AG04449 (cell line): ENCODE measurements at places on chromosomes 3 and 15.

DNA sequence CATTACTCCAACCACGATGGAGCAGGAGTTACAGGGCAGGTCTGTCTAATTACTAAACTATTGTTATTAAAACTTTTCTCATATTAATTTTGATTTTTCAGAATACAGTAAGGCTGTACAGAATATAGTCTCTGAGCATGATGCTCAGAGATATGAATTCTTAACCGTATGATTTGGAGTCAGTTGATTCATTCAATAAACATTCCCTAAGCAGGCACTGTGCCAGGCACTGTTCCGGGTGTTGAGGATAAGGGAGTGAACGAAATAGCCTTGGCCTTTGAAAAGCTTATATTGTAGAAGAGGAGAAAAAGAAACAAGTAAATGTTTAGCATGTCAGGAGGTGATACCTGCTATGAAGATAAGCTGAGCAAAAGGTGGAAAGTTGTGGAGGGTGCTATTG is 187.3 kb downstream of the KCNAB1 start:
- DNase-seq = no peak

DNA sequence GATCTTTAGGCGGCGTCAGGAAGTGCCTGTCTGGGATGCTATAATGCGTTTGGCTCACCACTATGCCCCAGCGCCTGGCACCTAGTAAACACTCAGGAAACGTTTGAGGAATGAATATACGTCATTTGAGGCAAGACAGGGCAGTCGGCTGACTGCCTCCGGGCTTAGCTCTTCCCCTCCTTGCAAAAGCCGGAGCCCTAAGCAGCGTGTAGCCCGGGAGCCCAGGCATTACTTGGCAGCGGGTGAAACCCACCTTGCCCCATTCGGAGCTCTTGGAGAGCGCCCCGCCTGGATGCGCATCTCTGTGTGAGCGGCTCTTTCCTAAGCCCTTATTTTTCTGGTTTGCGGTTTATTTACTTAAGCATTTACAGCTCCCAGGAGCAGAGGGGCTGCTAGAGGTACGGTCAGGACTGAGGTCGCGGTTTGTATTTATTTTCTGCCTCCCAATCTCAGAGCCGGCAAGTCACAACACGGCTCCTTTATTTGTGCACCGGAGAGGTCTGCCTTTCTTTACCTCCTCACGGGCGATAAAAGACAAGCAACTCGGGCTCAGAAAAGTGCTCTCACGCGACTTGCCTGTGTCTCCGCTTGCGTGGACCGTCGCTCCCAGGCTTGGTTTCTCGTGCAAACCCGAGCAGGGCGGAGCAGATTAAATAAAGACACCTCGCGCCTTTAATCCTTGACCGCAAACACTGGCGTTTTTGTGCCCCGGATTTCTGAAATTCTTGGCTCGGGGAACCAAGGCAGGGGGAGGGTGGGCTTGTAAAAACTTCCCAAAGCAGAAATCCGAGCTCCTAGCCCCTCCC is 737 bp upstream of the ITPR1 start:
- DNase-seq = no peak

- no peak for DNase-seq
Observed at GRCh38 chr3:159832024-159832423, 156.6 kb upstream of the IL12A start.

DNA sequence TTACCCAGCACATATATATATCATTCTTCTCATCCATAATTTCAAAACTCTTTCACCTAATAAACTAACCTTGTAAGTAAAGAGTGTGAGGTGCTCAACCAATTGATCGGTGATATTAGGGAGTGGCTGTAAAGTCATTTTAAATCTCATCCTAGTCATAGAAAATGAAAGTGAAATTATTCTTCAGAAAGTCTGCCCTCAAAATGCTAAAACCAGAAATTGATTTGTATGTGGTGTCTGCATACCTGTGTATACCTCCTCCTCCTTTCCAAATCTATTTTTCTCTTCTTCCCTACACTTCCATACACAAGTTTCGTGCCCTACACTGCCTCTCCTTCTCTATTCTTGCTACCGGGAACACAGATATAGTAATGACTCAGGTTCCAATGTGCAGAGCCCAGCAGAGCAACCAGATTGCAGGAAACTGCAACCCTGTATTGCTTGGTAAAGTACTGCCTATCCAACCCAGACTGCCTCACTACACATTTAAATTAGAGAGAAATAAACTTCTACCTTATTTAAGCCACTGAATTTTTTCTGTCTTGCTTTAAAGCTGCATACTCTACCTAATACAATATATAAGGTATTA is 7.4 kb upstream of the TBC1D5 start:
- DNase-seq = no peak

- no peak for DNase-seq
Observed at GRCh38 chr3:33942483-33943150, 144.2 kb downstream of the PDCD6IP start.

- no peak for DNase-seq
Observed at GRCh38 chr3:149199474-149199873, 22.2 kb downstream of the CP start.

- DNase-seq = no peak
Observed at GRCh38 chr3:169780742-169781141, 7.5 kb downstream of the MYNN start.

DNA sequence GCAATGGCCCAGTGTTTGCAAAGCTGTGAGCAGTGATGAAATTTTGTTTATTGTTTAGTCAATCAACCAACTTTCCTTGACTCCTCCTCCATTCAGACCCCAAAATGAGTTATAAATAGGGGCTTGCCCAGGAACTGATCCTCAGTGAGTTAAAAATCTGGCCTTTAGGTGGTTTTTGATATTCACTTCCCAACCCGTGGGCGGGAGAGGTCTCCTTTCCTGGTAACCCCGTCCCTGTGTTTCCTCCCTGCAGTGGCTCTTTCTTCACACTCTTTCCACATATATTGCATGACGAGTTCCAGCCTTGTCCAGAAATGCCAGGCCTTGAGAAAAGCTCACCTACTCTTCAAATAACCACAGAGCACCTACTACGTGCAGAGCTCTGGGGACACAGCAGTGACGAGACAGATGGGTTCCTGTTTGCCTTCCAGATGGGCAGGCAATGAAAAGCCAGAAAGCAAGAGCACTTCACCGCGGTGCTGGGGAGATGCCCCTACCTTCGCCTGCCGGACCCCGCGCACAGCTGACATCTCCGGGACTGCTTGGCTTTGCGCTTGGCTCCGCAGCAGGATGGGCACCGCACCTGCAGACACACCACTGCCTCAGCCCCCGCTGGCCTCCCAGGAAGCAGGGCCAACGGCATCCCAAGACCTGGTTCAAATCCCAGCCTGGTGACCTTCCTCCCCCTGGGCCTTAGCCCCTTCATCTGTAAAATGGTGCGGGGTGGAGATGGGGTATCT is 17.2 kb downstream of the SSUH2 start:
- no peak for DNase-seq

GRCh38 chr3:23219117-23219516 is 16.0 kb downstream of the UBE2E2 start:
- no peak for DNase-seq

DNA sequence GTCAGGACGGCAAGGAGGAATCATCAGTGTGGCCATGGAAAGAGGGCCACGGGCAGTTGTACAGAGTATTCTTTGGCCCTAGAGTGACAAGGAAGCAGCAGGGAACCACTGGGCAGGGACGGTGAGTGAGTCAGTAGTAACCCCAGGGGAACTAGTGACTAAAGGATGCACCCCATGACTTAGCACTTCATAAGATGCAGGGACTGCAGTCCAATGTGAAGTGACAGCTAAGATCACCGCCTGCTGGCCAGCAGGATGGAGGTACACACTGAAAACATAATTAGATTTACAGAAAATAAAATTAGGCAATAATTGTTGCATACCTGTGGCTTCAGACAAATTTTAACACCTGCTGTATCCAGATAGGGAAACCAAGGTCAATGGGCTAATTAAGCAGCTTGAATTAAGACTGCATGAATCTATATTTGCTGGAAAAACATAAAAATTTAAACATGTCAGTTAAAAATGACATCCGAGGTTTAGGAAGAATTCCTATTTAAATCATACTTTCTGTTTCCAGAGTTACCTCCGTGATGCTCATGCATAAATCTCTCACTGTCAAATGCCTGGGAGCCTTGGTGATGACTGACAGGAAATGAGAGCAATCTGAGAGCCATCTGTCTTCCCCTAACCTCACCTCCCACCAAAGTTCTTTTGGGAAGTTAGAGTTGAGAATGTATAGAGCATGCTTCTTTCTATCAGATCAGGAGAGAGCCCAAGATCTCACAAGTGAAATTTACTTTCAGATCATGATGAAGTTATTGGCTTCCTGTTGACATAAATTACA is 56.5 kb downstream of the DCLK3 start:
- peak; percentile 4 for DNase-seq

GRCh38 chr3:22244761-22245521 is 493.9 kb upstream of the ZNF385D start:
- no peak for DNase-seq

- DNase-seq = no peak
Observed at GRCh38 chr15:79170256-79170664, 79.7 kb upstream of the RASGRF1 start.

GRCh38 chr3:64642327-64643151 is 45.3 kb downstream of the ADAMTS9 start:
- no peak for DNase-seq

- no peak for DNase-seq
Observed at GRCh38 chr3:128849911-128850455, 29.4 kb upstream of the ACAD9 start.

DNA sequence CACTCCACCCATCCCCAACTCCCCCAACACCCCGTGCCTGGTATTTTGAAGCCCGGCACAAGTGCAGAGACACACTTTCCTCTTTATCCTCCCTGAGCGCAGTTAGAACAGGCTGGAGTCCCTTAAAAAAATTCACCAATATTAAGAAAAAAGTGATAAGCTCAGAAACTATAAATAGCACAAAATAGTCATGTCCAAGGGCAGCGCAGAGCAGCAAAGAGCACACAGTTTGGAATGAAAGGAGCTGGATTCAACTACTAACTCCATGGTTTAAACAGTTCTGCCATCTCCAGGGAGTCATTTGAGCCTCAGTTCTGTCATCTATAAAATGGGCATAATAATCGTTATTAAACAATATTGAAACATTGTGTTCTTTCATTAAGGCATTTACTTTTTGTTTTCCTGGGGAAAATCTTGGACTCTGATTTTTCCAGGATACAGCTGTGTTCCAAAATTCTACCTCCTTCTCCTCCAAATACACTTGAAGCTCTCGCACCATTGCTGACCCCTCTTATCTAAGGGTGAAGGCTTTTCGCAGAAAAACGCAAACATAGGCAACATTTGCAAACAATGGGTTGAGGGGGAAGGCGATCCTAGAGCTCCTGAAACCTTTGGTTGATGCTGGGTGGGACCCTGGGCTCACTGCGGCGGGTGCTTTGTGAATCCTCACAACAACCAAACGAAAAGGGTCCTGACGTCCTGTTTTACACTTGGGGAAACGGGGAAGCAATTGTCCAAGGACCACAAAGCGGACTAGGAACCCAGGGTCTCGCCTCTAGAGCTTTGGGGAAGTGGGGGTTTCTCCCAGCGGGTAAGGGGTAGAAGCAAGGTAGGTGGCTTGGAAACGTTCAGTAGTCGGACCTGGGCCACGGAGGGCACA is 41.8 kb downstream of the EPHB3 start:
- DNase-seq = no peak

DNA sequence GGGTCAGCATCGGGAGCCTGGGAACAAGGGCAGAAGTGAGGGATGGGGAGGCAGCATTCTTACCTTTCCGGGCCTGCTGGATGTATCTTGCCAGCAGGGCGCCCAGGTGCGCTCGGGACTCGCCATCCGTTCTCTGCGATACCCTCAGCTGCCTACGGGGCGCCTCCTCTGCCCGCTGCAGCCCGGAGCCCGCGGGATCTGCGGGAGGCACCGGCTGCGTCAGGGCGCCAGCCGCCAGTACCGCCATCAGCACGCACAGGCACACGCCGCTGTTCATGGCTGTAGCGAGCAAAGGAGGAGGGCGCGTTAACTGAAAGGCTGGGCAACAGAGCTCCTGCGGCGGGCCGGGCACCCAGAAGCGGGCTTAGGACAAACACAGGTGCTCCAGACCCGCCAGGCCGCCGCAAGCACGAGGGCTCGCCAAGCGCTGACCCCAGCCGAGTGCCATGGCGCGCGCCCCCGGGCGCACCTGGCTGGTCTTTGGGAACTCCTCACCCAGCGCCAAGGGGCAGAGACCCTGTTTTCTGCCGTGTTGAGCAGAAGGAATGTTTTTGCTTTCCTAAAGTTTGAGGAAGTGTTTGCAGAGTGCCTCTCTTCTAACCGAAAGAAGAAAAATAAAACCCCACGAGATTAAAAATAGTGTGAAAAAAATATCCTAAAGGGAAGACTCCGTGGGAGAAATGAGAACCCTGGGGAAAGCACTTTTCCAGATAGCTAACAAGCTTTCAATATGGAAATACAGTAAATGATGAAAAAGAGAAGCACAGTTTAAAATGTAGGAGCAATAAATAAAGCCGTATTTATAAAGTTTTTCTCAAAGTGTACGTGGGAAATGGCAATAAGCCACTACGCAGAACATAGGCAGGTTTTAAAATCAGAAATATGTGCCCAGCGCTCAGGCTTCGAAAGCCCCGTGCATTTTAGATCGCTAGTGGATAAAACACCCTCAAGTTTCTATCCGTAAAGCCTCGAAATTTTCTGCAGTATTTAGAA is 2.3 kb downstream of the CCK start:
- DNase-seq = no peak

DNA sequence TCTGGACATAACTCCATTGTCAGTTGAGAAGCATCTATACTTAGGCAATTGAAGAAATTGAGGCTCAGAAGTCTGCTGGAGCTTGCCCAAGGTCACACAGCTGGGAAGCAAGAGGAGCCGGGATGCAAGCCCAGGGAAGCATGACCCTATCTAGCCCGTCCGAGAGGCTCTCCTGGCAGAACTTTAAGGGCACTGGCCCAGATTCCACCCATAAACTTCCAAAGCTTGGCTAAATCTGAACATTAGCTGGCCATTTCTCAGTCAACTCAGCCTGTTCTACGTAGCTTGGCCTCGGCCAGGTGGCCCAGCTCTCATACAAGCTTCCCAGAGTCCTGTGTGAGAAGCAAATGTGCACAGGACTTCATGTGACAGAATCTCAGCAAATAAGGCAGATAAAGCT is 75.8 kb downstream of the LRIG1 start:
- no peak for DNase-seq

- DNase-seq = no peak
Observed at GRCh38 chr3:122519693-122520092, 5.0 kb upstream of the KPNA1 start.

- DNase-seq = no peak
Observed at GRCh38 chr15:57884936-57885335, 178.4 kb downstream of the POLR2M start.

- no peak for DNase-seq
Observed at GRCh38 chr15:68097029-68097428, 42.9 kb downstream of the PIAS1 start.

DNA sequence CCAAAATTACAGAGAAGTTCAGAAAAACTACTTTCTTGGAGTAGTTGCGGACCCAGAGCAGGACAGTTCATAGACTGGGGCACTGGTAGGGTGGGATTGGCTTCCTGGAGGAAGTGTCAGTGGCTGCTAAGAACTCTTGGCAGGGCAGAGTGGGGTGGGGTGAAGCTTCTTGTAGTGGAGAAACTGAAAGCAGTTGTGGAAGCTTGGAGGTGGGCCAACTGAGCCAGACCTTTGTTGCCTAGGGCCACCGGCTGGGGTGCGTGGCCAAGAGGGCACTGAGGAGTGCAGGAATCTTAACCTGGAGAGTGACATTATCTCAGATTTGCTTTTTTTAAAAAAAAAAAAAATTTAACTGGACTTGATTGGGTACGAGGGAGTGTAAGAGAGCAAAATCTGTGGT is 3.1 kb downstream of the KAT2B start:
- no peak for DNase-seq
